Activated CD8-positive, alpha-beta memory T cell treated with anti-CD3 and anti-CD28 coated beads, Interleukin-2, amount 50 U/mL, for 48 hours (primary cell): ENCODE measurements at places on chromosomes 1 and 21.

DNA sequence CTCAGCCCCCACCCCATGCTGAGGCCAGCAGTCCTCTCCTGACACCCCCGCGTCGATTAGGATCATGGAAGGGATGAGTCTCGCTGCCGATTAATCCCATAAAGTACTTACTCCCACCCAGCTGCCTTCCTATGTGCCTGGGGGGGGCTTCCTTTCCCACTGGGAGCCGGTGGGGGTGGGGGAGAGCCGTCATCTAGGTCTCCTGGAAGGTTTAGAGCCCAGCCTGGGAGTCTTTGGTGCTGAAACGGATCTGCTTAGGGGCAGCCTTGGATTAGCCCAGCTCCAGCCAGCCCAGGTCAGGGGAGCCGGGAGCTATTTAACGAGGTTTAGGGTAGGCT lies 9.8 kb downstream of the SAMD11 start:
- DNase-seq, result no peak

DNA sequence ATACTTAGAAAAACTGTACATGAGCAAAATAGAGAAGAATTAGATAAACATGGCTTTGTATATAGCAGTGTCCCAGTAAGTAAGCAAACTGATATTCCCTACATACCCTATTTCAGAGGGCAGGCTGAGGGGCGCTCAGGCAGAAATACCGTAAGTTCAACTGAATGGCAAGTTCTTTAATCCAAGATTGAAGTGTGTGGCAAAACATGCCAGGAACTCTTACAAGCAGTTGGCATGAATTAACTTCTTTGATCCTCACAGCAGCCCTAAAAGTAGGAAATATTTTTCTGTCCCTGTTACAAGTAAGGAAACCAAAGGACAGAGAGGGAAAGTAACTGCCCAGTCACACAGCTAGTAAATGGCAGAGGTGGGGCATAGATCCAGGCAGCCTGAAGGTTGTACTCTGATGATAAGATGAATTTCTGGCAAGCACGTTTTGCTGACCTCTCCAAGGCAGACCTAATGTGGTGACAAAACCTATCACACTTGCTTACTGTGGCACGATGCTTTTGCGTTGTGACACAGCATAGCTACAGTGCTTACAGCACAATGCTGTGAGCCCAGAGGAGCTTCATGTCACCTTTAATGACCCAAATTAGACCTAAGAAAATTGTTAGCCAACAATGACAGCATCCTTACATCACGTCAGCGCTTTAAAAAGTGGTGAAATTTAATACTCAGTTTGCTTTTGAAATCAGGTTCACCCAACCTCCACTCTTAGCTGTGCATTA lies 35.0 kb upstream of the THEM4 start:
- no peak for DNase-seq

DNA sequence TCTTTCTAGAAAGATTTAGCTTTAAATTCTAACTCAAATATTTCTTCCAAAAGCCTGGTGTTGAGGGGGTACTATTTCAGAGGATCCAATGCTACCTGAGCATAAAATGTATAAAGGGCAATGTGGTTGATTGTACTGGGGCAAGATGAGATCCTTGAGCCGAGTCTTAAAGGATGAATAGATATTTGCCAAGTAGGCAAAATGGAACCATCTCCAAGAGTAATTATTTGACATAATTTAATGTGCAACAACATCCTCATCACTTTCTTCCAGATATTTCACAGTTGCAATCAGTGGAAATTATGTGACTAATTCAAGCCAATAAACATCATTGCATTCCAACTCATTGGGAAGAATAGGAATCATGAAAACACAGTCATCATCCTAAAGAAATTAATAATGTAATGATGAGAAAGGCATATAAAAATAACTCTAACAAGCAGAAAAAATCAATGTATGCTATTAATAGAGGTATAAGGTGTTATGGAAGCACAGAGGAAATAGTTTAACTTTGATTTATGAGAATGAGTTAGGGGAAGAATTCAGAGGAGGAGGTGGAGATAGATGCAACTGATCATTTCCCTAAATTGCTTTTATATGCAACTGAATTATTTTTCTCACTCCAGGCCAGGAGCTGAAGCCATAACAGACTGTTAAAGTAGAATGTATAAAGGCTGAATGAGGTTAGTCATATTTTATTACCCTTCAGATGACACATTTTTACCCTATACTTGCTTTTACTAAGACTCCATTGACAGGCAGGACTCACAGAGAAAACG lies 30.0 kb upstream of the RGS4 start:
- no peak for DNase-seq

GRCh38 chr21:21955204-21955603 lies 957.0 kb downstream of the NCAM2 start:
- DNase-seq, result no peak
